ENCODE measurements at places on chromosomes 5 and 9.

DNA sequence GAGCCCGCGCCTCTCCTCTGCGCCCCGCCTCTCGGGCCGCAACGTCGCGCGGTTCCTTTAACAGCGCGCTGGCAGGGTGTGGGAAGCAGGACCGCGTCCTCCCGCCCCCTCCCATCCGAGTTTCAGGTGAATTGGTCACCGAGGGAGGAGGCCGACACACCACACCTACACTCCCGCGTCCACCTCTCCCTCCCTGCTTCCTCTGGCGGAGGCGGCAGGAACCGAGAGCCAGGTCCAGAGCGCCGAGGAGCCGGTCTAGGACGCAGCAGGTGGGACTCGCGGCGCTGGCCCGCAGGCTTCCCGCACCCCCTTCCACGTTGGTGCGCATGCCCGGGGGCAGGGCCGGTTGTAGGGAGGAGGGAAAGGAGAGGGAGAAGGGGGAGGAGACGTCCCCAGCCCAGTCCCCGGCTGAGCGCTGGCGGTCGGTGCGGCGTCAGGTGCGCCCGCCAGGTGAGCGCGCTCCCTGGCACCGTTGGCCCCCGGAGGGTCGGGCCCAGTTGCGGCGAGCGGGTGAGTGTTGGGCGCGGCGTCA lies at the start of gene OCLN:
Gene OCLN, plus strand, starts transcription at position 400 of the 532 bp plus-strand sequence. CDS start 11,455 bp downstream, outside the sequence.
- DNase-seq: no peak

- no peak for DNase-seq
Observed at GRCh38 chr5:115553082-115553481, 8.5 kb upstream of the FEM1C start.

DNA sequence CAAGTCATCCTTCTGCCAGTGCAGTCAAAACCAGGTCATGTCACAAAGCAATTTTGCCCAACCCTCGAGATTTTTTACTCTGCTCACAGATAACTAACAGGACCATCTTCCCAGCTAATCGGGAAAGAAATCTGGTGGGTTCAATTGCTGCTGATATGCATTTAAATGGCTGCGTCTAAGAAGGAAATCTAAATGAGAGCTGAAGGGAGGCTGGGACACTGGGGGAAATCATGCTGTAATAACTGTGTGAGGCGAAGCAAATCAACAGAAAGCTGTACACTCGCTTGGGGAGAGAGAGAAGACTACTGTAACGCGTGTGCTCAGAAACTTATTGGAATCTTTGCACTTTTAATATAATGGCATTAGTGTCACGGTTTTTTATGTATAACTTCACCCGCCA lies 535.0 kb downstream of the CDK5RAP2 start:
- no peak for DNase-seq

- no peak for DNase-seq
Observed at GRCh38 chr5:169945831-169946261, 34.4 kb downstream of the INSYN2B start.

DNA sequence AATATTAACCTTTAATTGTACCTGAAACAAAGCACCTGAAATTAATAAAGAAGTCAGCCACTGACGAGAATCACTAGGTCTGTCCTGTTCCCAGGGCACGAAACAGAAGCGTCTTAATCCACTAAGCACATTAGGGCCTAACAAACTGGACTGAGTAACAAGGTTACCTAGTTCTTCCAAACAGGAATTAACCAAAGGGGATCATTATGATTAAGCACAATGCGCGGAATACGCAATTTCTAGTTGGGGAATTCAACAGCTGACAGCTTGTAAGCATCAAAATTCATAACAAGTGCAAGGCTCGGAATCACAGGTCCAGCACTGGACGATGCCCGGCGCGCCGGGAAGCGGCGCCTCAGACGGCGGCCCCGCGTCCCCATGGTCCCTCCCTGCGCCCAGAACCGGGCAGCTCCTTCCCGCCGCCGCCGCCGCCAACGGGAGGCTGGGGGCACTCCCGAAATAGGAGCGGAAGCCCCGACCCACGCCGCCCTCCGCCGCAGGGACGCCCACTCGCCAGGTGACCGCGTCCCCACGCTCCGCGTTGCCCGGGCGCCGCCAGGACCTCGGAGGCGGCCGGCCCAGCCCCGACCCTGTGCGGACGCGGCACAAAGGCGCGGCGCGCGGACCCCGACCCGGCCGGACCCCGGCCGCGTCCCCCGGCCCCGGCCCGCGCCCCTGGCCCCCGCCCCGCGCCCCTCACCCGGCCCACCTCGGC lies 898 bp downstream of the CAMSAP1 start:
- no peak for DNase-seq

DNA sequence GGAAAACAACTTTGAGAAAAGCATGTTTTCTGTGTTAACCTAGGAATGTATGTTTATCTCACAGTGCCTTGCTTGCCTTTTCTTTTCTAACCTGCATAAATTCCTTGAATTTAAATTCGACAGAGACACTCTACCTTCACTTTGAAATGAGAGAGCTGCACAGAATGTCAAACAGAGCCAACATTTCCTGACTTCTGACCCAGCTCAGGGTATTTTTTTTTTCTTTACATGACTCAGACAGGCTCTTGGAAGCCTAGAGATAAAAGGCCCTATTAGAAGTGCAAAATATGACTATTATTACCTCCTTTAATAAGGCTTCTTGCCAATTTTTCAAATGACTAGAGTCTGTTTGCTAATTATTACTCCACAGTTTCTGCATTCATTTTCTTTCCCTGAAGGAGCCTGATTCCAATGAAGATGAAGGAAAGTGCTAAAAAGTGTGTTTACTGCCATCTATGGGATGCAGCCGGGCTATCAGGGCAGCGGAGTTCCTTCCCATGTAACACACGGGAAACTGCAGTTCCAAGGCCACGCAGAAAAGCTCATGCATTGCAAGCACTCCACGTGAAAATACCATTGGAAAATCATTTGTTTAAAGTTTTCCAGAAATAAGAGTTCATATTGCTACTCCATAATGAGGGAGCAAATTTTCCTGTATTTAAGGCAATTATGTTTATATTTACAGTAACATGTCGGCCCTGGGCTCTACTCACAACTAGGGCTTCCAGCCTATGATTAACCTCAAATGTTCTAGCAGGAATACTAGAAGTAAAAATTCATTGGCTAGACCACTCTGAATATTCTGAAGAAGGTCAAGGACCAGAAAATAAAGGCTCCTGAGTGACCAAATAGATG lies 485.6 kb downstream of the ZSWIM6 start:
- DNase-seq: no peak

DNA sequence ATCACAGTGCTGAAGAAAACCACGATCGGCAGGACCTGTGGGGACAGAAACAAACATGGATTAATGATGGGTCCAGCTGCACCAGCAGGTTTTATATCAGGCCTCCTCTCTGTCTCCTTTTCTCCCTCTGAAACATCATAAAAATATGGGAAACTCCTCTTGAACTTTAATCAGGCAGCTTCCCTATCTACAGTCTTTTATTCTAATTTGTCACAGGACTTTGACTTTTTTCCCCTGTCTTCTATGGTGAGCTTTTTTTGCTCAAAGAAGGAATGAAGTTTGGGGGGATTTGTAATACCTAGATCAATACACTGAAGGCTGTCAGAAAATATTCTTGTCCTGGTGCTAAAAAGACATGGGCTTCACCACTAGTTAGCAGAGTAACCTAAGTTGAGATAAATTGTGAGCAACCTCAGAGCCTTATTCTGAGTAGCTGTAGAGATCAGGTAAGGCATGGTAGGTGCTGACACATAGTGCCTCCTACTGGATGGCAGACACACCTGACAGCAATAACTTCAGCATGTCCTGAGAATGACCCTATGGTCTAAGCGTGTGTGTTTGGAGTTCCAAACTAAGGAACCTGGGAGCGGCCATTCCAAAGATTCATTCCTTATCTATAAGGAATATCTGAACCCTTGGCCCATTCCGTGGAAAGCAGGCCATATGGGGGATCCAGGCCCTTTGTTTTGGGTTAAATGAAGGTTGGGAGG lies 46.2 kb downstream of the SLC28A3 start:
- no peak for DNase-seq

DNA sequence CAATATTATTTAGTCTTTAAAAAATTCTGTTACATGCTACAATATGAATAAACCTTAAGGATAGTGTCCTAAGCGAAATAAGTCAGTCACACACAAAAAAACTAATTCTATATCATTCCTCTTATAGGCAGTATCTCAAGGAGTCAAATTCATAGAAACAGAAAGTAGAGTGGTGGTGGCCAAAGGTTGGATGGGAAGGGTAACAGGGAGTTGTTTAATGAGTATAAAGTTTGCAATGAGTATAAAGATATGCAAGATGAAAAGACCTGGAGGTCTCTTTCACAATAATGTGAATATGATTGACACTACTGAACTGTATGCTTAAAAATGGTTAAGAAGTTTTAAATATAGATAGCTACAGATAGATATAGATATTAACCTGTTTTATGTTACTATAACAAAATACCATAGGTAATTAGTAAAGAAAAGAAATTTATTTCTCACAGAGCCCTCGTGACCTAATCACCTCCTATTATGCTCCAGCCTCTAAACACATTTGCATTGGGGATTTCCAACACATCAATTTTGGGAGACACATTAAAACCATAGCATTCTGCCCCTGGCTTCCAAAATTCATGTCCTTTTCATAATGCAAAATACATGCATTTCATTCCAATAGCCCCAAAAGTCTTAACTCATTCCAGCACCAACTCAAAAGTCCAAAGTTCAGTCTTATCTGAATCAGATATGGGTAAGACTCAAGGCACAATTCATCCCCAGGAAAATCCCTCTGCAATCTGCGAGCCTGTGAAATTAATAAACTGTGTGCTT lies 93.6 kb downstream of the ATPSCKMT start:
- DNase-seq: no peak

GRCh38 chr9:38316166-38316780 lies 76.2 kb upstream of the ALDH1B1 start:
- no peak for DNase-seq

DNA sequence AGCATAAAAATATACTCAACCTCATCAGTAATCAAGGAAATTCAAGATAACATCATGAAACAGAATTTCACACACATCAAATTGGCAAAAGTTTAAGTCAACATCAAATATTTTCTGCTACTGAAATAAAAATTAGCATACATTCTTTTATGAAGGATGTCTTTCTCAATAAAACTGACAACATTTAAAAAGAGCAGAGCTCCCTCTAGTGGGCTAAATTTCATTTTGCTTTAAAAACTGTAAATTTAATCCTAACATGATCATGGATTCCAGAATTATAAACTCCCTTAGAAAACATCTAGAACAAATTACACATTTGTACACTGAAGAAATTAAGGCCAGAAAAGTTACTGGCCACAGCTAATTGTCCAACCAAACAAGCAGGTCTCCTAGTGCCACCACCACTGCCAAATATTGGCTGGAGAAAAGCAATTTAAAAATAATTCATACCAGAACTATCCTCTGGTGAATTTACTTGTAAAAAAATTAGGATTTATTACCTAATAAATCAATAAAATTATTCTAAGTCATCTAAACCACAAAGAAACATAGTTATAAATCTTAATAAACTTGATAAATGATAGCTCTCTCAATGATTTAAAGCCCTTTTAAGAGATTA lies 31.2 kb downstream of the DEPDC1B start:
- no peak for DNase-seq

DNA sequence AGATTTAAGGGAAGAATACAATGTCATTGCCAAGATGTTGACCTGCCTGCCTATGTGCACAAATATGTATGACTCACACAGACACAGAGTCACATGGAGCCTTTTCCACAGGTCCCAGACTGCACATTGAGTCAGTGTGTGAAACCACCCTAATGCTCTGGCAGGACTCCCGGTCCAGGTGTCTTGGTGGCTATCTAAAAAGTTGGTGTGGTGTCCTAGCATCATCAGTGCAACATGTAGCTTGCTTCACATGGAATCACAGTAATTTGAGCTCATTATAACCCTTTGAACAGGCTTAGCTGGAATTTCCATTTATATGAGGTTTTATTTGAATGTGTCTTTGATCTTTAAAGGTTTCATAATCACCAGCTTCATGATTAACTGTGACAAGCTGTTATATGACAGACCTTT lies 10.7 kb downstream of the IFNA5 start:
- DNase-seq: no peak

All from stimulated activated CD4-positive, alpha-beta T cell treated with anti-CD3 and anti-CD28 coated beads, Interleukin-15, amount 100 ng/mL, for 1 hour (primary cell).